ENCODE measurements at places on chromosomes 12 and 14. TPM values are rescaled to one million over a fixed set of nuclear protein-coding genes. Genes with fewer than 3 reads are reported as not detected.

The PPP4R4 gene
- 0.82 TPM for total RNA-seq

The TTC7B gene
- total RNA-seq = 23.9 TPM

The PROX2 gene
- not detected for total RNA-seq

The LRTM2 gene
- not detected for total RNA-seq

The VEZT gene
- total RNA-seq = 154 TPM

The SPPL3 gene
- 15.9 TPM for total RNA-seq

The GPRC5D gene
- not detected for total RNA-seq

The LMNTD1 gene
- not detected for total RNA-seq

The SLC38A4 gene
- total RNA-seq = 12.0 TPM

The PCED1B gene
- 0.31 TPM for total RNA-seq

The MIP gene
- total RNA-seq = not detected

The PZP gene
- total RNA-seq = not detected

The RIPK3 gene
- total RNA-seq = 5.5 TPM

The GPR84 gene
- total RNA-seq = not detected

The CLEC4D gene
- 0.31 TPM for total RNA-seq

The RND1 gene
- total RNA-seq = 2.9 TPM

The FGF23 gene
- total RNA-seq = 0.31 TPM

The GIT2 gene
- 57.6 TPM for total RNA-seq

The SMIM41 gene
- 0.82 TPM for total RNA-seq

The KRT72 gene
- total RNA-seq = 0.21 TPM

The FAM186B gene
- 0.82 TPM for total RNA-seq

The FITM1 gene
- 132 TPM for total RNA-seq

The ERBB3 gene
- total RNA-seq = 147 TPM

The RPAP3 gene
- total RNA-seq = 19.9 TPM

The RBP5 gene
- total RNA-seq = 1.8 TPM
